Femur (tissue), 1 donor: ENCODE measurements at places on chromosomes 1 and 21.

DNA sequence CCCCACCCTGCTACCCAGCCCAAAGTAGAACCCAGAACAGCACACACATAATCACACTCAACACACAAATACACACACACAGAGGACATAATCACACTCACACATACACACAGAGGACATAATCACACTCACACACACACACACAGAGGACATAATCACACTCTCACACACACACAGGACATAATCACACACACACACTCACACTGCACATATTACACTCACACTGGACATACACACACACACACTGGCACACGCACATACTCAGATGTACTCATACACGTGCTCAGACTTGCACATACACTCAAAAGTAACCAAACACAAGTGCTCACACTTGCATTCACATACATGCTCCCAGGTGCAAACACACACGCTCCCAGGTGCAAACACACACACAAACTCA is 54.3 kb upstream of the CAMK1G start:
- no peak for DNase-seq

DNA sequence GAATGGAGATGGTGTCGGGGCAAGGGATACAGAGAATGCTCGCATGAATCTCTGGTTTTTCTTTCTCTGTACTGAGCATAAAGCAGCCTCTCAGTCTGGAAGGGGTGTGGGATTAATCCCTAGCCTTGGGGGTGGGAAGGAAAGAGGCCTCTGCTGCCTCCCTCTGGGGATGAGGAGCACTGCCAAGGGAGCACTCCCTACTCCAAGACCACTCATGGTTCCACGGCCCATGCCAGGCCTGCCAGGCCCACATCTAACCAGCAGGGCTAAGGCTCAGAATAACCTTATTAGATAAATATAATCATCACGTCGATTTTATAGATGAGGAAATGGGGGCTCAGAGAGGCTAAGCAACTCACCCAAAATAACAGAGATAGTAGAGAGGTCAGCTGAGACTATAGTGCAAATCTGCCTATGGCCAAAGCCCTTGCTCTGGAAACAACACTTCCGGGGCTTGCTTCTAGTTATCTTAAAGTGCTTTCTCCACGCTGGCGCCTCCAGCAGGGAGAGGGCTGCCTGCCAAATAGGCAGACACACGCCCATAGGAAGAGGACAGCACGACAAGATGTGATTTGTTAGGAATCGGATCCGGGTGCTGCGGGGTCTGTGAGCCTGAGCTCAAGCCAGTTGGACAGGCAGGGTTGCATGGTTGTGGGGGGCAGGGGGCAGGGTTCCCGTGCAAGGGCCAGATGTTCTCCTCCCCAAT is 522 bp downstream of the TEX35 start:
- no peak for DNase-seq

- DNase-seq = no peak
Measured at GRCh38 chr21:26225046-26225445, 54.5 kb upstream of the APP start.

- no peak for DNase-seq
Measured at GRCh38 chr1:25785333-25786067, 14.5 kb upstream of the SELENON start.

GRCh38 chr1:37156646-37157045 is 122.3 kb upstream of the GRIK3 start:
- no peak for DNase-seq

GRCh38 chr1:224641030-224641429 is 24.9 kb downstream of the CNIH3 start:
- no peak for DNase-seq

GRCh38 chr1:67677408-67677807 is 7.6 kb upstream of the GADD45A start:
- DNase-seq = no peak

GRCh38 chr1:51744506-51745303 is 127.8 kb downstream of the OSBPL9 start:
- DNase-seq = no peak

DNA sequence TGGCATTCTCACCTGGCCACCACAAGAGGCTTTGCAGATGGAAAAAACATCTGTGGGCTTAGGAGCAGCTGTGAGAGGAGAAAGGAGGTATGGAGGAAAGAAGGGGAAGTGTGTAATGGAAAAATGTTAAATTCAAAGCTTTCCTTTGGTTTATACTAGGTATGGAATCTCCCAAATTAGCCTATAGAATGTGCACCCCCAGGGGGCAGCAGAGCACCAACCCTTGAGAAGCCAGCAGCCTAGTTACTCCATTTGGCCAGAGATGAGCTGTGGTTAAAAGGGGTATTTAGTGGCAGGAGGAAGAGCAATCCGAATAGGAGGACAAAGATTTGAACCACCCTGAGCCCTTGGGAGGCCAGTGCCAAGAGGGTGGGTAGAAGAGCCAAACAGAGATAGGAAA is 97.5 kb upstream of the CTTNBP2NL start:
- DNase-seq = peak; percentile 43

- no peak for DNase-seq
Measured at GRCh38 chr1:174247472-174247871, 88.2 kb downstream of the RABGAP1L start.

DNA sequence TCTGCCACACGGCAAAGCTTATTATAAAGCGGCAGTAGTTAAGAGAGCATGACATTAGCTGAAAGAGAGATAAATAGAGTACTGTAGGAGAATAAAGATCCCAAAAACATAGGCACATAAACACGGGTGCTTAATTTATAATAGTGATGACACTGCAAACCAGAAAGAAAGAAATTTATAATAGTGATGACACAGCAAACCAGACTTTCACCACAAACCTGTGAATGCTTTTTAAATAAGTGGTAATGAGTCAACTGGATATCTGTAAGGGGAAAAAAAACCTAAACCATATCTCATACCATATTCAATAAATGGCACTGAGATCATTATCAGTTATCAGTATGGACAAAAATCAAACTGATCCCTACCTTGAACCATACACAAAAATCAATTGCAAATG is 25.5 kb downstream of the USP1 start:
- DNase-seq = no peak

DNA sequence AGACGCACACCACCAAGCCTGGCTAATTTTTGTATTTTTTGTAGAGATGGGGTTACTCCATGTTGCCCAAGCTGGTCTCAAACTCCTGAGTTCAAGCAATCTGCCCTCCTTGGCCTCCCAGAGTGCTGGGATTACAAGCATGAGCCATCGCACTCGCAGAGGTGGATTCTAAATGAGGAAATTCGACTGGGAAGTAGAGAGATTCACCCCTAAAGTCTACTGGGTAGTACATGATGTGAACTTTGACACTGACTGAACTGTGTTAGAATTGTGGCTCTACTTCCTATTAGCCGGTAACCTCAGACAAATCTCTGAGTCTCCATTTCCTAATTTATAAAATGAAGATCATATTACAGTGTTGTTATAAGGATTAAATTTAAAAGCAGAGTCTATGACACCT is 276.0 kb upstream of the NR5A2 start:
- no peak for DNase-seq

- no peak for DNase-seq
Measured at GRCh38 chr21:29078869-29079767, 5.7 kb upstream of the CCT8 start.

- DNase-seq = no peak
Measured at GRCh38 chr1:54439550-54440223, 33.5 kb upstream of the SSBP3 start.

- DNase-seq = no peak
Measured at GRCh38 chr1:101100674-101101073, 75.1 kb upstream of the DPH5 start.

GRCh38 chr21:45266518-45267389 is 20.9 kb downstream of the POFUT2 start:
- peak; percentile 14 for DNase-seq

- no peak for DNase-seq
Measured at GRCh38 chr1:54117815-54118563, 34.8 kb downstream of the CDCP2 start.

GRCh38 chr1:114585231-114585630 is 3.8 kb upstream of the BCAS2 start:
- no peak for DNase-seq

- no peak for DNase-seq
Measured at GRCh38 chr1:63854091-63854490, 80.3 kb downstream of the ROR1 start.

- no peak for DNase-seq
Measured at GRCh38 chr1:27885621-27886352, 13.4 kb downstream of the THEMIS2 start.

DNA sequence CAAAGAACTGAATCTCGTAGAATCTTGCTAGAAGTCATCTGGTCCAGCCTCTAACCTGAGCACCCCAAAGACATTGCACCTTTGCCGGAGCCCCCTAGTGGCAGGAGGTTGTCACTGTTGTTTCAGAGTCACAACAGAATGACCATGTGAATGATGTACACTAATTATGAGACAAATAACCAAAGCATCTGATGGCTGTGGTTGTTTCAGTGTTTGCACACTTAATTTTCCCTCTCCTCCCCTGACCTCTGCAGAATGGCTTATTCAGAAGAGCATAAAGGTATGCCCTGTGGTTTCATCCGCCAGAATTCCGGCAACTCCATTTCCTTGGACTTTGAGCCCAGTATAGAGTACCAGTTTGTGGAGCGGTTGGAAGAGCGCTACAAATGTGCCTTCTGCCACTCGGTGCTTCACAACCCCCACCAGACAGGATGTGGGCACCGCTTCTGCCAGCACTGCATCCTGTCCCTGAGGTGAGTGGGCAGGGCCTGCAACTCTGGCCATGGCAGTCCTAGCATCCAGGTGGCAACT is 26.4 kb downstream of the TRAF5 start:
- no peak for DNase-seq
